ENCODE measurements at places on chromosomes 3 and 15. TPM values are rescaled to one million over a fixed set of nuclear protein-coding genes. Genes with fewer than 3 reads are reported as not detected.

The IMPG2 gene
- 0.20 TPM for total RNA-seq

- H3K4me1 ChIP-seq: peaks cover 27% of the 10 kb centered on the region
- no peaks in the 10 kb centered on the region for H3K36me3 ChIP-seq
- no peak for DNase-seq
- H3K27me3 ChIP-seq: no peaks in the 10 kb centered on the region
- H3K27ac ChIP-seq: no peak overlapping the region
Measured at GRCh38 chr15:88644741-88645140, 5.9 kb downstream of the ISG20 start.

DNA sequence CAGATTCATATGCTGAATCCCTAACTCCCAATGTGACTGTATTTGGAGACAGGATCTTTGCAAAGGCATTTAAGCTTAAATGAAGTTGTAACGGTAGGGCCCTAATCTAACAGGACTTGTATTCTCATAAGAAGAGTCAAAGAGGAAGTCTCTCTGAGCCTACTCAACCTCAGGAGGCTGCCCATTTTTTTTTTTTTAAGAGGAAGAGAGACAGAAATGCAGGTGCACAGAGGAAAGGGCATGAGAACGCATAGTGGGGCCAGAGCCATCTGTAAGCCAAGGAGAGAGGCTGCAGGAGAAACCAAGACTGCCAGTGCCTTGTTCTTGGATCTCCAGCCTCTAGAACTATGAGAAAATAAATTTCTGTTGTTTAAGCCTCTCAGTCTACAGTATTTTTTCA, 28.4 kb downstream of the ZNF860 start:
- H3K4me1 ChIP-seq: no peaks in the 10 kb centered on the region
- H3K4me3 ChIP-seq: no peak overlapping the region
- no peak for DNase-seq

DNA sequence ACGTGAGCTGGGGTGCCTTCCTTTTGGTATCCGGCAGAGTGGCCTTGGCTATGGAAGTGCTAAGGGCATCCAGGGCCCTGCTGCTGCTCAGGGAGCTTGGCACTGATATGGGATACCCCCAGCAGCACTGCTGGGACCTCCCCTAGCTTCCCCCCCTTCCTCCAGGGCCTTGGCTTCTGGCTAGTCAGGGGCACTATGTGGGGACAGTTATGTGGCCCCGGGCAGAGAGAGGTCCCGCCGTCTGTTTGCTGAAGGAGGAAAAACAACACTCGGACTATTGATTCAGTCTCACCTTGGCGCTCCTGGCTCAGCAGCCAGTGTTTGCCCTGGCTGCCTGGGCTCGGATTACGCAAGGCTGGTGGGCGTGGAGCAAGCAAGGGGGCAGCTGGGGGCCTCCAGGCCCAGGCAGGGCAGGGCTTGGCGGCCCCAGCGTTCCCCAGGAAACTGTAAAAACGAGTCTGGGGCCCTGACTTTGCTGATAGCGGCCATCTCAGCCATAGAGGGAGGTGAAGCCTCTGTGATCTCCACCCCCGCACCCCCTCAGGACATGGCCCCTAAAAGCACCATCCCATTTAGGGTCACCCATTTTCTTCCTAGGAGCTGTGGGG, 5.7 kb downstream of the FURIN start:
- no peak for DNase-seq
- H3K4me1 ChIP-seq: peaks cover 39% of the 10 kb centered on the region

DNA sequence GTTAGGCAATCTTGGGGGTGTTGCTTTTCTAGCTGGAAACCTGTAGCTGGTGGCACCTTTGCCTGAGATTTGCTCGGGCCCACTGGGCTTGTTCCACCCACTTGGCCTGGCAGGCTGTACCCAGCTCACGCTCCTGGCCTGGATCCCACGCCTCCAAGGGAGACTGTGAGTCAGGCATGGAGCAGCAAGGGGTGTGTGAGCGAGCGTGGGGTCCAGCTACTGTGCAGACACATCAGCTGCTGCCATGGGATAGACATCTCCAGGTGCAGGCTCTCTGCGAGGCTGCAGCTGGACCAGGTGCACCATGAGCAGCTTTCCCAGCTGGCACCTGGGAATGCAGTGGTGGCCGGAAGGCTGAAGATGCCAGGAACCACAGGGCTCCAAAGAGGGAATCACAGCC, 36.0 kb downstream of the NR1D2 start:
- H3K4me1 ChIP-seq: no peaks in the 10 kb centered on the region
- no peak overlapping the region for H3K27ac ChIP-seq
- no peak overlapping the region for H3K4me3 ChIP-seq
